A549 treated with CORT108297 at 1 μM for 4 hours (cell line): ENCODE measurements at places on chromosomes 12 and 14. TPM values are rescaled to one million over a fixed set of nuclear protein-coding genes. Genes with fewer than 3 reads are reported as not detected.

Gene GPRC5A
- total RNA-seq = 308 to 507 TPM (median 449 TPM) in 5 replicates

Gene TAS2R42
- not detected in 5 replicates for total RNA-seq

Gene PTGER2
- total RNA-seq = 1.6 to 2.5 TPM (median 1.8 TPM) in 5 replicates

Gene POU6F1
- total RNA-seq = 1.1 to 1.8 TPM (median 1.6 TPM) in 5 replicates

Gene DIO2
- total RNA-seq = 5.7 to 7.5 TPM (median 6.1 TPM) in 5 replicates

Gene C12orf54
- not detected in 5 replicates for total RNA-seq

Gene LMO3
- total RNA-seq = not detected in 5 replicates

Gene LUM
- total RNA-seq = 0.07 to 0.50 TPM (median 0.40 TPM) in 4 of 5 replicates, not detected in the other

Gene GLI1
- total RNA-seq = 7.4 to 12.6 TPM (median 10.1 TPM) in 5 replicates

Gene SLC2A3
- total RNA-seq = 2.5 to 3.6 TPM (median 3.1 TPM) in 5 replicates

Gene RASSF9
- total RNA-seq = 0.37 to 0.67 TPM (median 0.63 TPM) in 5 replicates

Gene GATC
- total RNA-seq = 22.6 to 26.1 TPM (median 25.3 TPM) in 5 replicates

Gene PLCZ1
- total RNA-seq = not detected in 5 replicates

Gene CMA1
- total RNA-seq = not detected in 5 replicates

Gene FIGNL2
- 0.17 to 0.30 TPM (median 0.29 TPM) in 5 replicates for total RNA-seq

Gene SLC22A17
- 5.4 to 8.8 TPM (median 7.3 TPM) in 5 replicates for total RNA-seq

Gene BICDL1
- 2.7 to 4.8 TPM (median 4.3 TPM) in 5 replicates for total RNA-seq

Gene RNASE9
- total RNA-seq = not detected in 5 replicates

Gene KLRC1
- total RNA-seq = not detected in 5 replicates

Gene RFX4
- total RNA-seq = not detected in 5 replicates

Gene PCED1B
- 35.5 to 44.4 TPM (median 44.1 TPM) in 5 replicates for total RNA-seq

Gene ZBTB1
- 19.6 to 25.2 TPM (median 22.9 TPM) in 5 replicates for total RNA-seq

Gene MSRB3
- 19.5 to 24.4 TPM (median 22.8 TPM) in 5 replicates for total RNA-seq

Gene MUCL1
- total RNA-seq = not detected in 5 replicates

Gene CYP27B1
- 1.2 to 3.7 TPM (median 2.0 TPM) in 5 replicates for total RNA-seq

Gene RNFT2
- 1.5 to 3.4 TPM (median 2.2 TPM) in 5 replicates for total RNA-seq

Gene ABHD4
- total RNA-seq = 52.7 to 59.0 TPM (median 53.8 TPM) in 5 replicates

Gene LRP1
- 15.9 to 22.7 TPM (median 18.3 TPM) in 5 replicates for total RNA-seq

Gene MNAT1
- 37.7 to 55.6 TPM (median 40.2 TPM) in 5 replicates for total RNA-seq

Gene PTPRO
- 0.02 to 0.09 TPM (median 0.05 TPM) in 4 of 5 replicates, not detected in the other for total RNA-seq

Gene NR2C1
- 22.8 to 27.5 TPM (median 26.0 TPM) in 5 replicates for total RNA-seq

Gene IKZF4
- total RNA-seq = 1.9 to 3.6 TPM (median 2.2 TPM) in 5 replicates

Gene NELL2
- total RNA-seq = 0.22 TPM in 1 of 5 replicates, not detected in the others

Gene VRK1
- 21.4 to 41.4 TPM (median 23.5 TPM) in 5 replicates for total RNA-seq

Gene BMAL2
- 17.4 to 25.1 TPM (median 20.4 TPM) in 5 replicates for total RNA-seq

Gene SYNE2
- 8.7 to 11.2 TPM (median 9.8 TPM) in 5 replicates for total RNA-seq

Gene PZP
- not detected in 5 replicates for total RNA-seq

Gene RTL1
- total RNA-seq = 0.26 to 0.31 TPM (median 0.30 TPM) in 5 replicates

Gene MANSC1
- 3.2 to 4.3 TPM (median 3.9 TPM) in 5 replicates for total RNA-seq
